ENCODE measurements at places on chromosomes 7 and 10.

DNA sequence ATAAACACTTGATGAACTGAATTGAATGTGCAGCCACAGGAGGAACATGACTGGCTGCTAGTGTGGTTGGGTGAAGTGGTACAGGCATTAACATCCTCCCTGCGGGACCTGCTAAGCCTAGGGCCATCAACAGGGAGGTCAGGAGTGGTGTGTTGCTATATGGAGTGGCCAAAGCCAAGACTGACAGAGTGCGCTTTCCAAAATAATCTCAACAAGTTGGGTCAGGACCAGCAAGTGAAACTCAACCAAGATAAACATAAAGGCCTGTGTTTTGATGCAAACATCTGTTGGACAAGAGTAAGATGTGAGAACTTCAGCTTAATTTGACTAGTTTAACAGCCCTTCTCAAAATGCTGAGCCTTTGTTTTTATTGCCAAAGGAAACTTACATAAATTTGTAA is 97.7 kb downstream of the WDFY4 start:
- DNase-seq, result no peak

DNA sequence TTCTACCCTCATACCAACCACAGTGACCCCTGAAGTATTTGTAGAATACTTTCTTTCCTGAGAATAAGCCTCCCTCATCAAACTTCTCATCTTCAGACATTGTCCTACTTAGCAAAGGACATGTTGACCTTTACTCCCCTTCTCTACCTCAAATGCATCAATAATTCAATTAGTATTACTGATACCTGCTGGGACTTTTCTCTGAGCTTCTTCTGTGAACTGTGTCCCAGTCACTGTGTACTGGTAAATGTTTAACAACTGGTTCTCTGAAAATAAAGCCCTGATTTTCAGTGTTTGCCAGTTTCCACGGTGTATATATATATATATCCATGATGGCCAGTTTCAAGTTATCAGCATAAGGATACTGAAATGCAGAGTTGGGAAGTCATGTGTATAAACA is 12.2 kb downstream of the PANK1 start:
- DNase-seq, result no peak

DNA sequence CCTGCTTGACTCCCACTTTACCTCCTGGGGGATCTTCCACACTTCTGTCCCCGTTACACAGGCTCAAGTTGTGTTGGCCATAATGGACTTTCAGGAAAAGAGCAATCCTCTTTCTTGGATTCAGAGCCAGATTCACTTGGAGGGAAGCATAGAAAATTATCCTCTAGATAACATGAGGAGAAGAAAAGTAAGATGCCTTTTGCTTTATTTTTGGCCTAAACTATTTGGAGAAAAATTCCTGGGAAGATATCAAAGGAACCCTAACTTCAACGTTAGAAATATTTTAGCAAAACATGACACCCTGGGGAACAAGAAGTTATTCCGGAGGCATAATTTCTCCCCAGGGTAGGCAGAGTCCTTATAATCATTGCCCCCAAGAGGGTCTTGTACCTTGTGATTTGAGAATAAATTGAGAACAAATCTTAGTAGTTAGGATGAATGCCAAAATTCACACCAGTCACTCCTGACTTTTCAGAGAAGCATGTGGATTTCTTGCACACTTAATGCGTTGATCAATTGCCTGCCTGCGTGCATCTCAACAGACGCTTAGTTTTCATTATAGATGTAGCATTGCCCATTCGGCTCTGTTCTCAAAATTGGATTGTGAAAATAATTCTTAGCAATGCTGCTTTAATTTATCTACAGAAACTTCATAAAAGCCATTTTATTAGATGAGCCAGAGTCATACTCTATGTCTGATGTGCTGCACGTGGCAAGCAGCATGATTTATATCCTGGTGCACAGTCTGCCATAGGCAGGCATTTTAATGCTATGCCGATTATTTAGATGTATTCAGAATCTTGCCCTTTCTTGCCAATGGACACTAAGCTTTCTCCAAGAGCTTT is 224.4 kb downstream of the C7orf25 start:
- DNase-seq, result no peak

DNA sequence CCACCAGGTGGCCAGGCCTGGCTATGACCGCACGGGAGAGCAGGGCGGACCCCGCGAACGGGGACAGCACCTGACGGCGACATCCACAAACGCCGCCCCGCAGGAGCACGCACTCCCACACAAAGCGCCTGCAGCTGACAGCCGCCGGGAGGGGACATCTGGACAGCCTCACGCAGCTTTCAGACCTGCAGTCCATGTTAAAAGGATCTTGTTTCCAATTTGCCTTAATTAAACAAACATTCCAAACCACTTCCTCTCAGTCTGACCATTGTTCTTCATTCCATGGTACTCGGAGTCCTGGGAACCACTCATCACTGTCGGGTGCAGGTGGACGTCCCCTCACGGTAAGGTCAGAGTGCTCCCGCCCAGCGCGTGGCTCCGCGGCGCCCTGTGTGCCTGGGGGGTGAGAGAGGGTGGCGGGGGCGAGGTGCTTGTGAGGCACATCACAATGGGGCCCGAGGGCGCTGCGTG is 5.9 kb upstream of the GPER1 start:
- DNase-seq, result no peak

DNA sequence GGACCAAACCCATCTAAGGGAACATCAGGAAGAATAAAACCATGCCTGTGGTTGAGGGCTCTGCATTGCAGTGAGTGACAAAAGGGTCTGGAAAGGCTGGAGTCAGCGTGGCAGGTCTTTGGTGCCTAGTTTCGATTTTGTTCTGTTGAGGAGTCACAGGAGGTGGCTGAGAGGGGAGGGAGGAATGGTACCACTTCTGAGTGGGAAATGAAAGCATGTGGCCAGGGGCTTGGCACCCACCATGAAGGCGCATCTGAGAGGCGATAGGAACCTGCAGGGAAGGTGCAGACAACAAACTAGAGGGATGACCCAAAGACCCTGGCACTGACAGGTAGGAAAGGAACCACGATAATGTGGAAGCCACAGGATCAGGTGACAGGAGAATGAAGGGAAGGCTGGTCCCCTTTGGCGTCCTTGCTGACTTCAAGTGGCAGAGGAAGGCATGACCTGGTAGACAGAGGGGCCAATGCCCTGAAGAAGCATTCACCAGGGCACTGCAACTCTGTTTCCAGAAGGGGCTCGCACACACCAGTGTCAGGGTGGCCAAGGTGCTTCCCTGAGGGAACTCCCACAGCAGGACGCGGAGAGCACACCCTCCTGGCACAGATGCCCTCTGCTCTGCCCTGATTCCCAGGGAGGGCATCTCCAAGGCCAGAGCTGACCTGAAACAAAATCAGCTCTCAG is 41.7 kb downstream of the HIPK2 start:
- no peak for DNase-seq

- DNase-seq, result peak; percentile 47
Observed at GRCh38 chr7:20647908-20648776, 32.7 kb downstream of the ABCB5 start.

DNA sequence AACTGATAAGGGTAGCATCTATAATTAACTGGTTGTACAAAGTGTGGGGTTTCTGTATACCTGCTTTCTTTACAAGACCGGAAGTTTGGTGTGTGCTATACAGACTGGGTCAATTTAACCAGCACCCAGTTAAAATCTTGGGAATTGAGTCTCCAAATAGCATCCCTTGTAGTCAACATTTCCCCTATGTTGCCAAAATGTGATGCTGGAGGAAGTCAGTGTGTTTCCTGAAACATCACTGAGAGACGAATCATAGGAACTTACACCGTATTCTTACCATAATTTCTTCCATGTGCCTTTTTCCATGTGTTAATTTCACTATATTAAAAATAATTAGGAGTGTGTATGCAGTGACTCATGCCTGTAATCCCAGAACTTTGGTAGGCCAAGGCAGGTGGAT is 1.7 kb downstream of the AKR1C4 start:
- no peak for DNase-seq

DNA sequence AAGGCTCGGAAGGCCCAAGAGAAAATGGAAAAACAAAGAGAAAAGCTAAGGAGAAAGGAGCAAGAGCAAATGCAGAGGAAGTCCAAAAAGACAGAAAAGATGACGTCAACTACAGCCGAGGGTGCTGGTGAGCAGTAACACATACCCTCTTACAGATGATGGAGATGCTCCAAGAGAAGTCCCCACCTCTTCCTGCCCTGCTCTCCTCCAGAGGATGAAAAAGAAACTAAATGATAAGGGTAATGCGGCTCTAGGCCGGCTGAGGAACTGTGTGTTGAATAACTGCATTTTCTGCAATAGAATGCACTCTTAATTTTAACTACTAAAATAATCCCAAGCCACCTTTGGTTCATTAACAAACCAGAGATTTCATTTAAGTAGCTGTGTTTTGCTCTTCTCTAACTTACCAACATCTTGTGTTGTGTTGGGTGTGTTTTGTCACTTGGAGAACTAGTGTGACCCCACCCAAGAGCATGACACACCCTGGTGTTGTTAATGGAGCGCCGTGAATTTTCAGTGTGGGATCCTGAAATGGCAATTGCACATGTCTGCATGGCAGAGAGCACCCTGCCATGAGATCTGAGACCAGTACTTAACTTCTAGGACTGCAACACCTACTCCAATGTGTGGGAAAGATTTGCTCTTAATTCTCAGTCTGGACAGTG is 34.0 kb downstream of the PON1 start:
- DNase-seq, result no peak

GRCh38 chr7:129607471-129608120 is 3.9 kb upstream of the NRF1 start:
- DNase-seq, result peak; percentile 60

DNA sequence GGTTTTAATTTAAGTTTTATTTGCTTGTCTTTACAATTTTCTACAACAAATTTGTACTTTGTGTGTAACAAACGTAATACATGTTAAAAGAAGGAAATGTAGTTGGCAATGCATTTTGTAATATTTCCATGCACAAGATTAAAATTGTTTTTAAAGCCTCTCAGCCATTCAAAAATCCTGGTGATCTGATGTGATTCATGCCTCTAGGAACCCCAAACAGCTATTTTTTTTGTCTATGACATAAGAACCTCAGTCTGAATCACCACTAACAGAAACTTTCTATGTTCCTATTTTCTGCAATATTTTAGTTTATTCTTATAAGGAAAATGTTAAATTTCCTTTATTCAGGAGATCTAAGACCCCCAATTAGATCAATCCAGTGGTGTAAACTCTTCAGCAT is 183.1 kb upstream of the YAE1 start:
- DNase-seq, result no peak

- peak; percentile 49 for DNase-seq
Observed at GRCh38 chr7:136174477-136175125, 197.4 kb upstream of the MTPN start.

DNA sequence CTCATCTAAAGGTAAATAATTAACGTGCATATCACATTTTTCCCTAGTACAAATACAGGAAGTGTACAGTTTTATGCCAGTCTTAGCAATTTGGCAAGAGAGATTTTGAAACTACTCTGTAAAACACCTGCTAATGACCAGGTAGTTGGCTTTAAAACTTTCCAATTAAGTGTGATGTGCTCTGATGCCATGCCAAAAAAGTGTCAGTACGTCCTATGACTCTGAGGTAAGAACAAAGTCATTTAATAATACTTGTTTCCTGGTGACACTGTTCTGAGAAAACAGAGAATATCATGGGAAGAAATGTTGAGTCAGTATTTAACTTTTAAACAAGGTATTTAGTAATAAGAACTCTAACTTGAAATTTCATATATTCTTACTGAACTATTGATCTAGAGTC is 9.6 kb downstream of the PDZD8 start:
- DNase-seq, result no peak
